NCI-H1105 (cell line): ENCODE measurements at places on chromosomes 11 and 22.

- DNase-seq = no peak
Observed at GRCh38 chr22:45069925-45070324, 60.1 kb upstream of the PHF21B start.

- no peak for DNase-seq
Observed at GRCh38 chr11:93700830-93701229, 39.3 kb downstream of the CEP295 start.

- DNase-seq = peak; percentile 1
Observed at GRCh38 chr22:45399712-45400445, 13.5 kb downstream of the SMC1B start.

DNA sequence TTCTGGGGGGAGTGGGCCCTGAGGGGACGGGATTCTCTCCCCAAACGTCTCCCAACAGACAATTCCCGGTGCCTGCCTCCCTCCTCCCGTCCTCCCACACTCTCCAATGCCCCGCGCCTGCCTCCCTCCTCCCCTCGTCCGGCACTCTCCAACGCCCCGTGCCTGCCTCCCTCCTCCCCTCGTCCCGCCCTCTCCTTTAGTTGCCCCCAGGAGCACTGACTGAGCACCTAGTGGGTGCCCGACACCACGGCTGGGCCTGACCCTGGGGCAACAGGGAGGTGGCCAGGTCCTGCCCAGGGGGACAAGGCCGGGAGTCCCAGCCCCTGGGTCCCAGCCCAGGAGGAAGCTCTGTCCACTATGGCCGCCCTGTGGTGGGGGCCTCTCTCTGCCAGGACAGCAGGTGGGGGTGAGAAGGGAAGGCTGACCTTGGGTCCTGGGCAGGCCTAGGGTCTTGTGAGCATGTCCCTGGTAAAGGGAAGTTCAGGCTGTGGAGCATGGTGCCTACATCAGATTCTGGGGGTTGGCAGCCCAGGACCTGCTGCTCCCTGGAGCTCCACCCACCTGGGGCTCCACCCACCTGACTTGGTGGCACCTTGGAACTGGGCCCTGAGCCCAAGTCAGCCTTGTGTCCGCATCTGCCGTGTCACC, 942.3 kb downstream of the BRD1 start:
- DNase-seq = no peak

DNA sequence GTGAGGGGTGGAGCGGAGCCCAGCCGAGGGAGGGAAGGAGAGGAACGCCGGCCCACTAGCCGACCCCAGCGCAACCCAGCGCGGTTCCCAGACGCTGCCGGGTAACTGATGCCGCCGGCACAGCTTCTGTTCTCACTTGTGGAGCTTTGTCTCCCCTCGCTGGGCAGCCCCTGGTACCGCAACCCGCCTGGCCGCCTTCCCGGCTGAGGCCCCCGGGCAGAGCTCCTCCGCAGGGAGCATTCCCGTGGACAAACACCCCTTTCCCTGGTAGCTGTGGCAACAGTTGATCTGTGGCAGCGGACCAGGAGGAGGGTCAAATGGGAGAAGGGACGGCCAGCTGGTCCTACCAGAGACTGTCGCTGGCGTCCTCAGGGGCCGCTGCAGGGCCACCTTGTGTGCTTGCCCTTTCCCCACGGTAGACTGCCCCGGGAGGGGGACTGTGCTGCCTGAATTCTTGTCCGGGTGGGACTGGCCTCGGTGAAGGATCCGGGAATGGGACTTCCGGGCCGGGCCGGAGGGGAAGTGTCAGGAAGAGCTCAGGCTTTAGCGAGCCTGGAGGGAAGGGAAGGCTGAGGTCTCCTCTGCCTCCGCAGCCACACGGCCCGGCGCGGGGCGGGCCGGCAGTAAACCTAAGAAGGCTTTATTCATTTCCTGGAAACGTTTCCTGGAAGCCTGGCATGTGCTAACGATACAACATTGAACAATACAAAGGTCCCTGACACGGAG, 468.0 kb downstream of the OPCML start:
- peak; percentile 90 for DNase-seq

- DNase-seq = no peak
Observed at GRCh38 chr11:43686207-43686606, 5.7 kb downstream of the HSD17B12 start.

DNA sequence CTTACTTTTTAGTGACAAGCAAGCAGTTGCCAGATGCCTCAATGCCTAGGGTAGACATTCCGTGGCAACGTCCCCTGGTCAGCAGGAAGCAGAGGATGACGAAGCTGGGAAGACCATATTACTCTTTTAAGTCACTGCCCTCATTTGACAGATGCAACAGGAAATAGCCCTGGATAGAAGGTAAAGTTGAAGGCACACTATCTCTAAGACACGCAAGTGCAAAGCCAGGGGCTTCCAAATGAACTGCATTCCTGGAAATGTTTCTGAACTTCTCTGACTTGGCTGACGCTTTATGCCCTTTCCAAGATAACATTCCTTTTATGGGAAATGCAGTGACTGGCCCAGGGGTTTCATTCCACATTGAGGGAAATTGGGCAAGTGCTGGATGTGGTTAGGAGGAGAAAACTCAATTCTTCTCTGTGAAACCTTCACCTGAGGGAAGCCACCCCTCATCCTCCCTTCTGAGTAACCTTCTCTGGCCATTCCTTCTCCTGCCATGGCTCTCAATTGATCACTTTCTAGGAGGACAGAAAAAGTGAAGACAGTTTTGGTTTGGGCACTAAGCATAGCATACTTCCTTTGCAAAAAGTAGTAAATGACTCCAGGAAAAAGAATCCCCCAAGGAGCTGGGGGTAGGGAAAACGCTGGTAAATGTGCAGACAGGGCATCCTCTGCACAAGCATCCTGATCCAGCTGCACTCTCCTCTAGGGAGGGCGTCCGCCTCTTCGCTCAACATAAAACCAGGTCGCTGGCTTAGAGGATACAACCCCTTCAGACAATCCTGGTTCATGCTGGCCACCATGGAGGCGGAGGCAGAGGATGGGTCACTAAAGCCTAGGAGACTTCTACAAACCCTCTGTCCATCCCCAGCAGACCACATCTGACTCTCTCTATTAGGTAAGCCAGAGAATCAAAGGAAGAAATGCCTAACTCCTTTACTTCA, 14.5 kb downstream of the PCSK7 start:
- no peak for DNase-seq

DNA sequence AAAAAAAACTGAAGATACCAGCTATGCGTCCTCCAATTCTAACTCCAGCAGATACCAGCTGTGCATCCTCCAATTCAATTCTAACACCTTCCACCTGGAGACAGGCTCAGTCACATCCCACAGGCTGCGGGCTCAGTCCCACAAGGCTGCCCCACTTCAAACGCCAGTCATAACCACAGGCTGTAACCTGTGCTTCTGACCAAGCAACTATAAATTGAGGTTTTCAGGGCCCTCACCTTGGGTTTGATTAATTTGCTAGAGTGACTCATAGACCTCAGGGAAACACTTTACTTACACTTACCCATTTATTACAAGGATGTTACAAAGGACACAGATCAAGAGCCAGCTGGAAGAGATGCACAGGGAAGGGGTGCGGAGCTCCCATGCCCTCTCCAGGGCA, 32.4 kb upstream of the MSANTD2 start:
- DNase-seq = no peak

DNA sequence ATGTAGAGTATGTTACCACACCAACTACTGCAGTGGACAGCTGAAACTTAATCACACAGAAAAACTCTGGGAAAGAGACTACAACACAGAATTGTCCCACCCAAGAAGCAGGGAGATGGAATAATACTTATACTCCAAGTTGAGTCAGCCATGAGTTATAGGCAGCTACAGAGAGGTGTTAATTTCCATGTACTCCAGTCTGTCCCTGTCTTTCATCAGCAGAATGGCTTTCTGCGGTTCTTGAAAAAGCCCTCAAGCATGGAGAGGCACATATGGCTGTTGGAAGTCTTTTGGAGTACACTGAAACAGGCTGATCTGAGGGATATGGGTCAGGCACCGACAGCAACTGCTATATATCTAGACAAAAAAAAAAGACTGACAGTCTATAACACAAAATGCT, 219.5 kb downstream of the DLG2 start:
- no peak for DNase-seq

DNA sequence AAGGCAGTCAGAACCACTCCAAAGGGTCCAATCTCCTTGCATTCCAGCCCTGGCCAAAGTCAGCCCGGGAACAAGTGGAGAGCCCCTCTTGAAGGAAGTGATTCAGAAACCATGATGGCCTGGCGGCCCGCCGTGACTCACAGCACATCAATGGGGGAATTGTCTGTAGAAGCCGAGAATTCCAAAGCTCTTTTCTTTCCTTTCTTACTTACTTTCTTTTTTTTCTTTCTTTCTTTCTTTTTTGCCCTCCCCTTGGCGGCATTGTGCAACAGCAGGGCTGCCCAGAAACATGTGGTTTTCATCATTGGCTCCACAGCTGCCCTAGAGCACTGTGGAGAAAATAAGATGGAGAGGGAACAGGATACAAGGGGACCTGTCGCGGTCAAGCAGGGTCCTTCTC, 140.2 kb upstream of the TIMP3 start:
- DNase-seq = no peak

DNA sequence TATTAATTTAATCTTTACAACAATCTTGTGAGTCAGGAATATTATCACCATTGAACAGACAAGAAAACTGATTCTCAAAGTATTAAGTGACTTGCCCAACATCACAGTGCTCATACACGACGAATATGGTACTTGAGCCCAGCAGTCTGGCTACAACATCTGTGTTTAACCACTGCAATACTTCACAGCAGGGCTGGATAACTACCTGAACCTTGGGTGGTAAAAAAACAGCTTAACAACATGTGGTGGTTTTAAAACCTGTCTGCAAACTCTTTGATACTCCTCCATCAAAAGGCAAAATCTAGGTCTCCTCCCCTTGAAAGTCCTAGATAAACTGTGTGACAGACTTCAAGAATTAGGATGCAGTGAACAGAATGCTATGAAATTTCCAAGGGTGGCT, 424.6 kb upstream of the CADM1 start:
- no peak for DNase-seq

GRCh38 chr22:49774499-49775151, 53.0 kb downstream of the BRD1 start:
- no peak for DNase-seq

DNA sequence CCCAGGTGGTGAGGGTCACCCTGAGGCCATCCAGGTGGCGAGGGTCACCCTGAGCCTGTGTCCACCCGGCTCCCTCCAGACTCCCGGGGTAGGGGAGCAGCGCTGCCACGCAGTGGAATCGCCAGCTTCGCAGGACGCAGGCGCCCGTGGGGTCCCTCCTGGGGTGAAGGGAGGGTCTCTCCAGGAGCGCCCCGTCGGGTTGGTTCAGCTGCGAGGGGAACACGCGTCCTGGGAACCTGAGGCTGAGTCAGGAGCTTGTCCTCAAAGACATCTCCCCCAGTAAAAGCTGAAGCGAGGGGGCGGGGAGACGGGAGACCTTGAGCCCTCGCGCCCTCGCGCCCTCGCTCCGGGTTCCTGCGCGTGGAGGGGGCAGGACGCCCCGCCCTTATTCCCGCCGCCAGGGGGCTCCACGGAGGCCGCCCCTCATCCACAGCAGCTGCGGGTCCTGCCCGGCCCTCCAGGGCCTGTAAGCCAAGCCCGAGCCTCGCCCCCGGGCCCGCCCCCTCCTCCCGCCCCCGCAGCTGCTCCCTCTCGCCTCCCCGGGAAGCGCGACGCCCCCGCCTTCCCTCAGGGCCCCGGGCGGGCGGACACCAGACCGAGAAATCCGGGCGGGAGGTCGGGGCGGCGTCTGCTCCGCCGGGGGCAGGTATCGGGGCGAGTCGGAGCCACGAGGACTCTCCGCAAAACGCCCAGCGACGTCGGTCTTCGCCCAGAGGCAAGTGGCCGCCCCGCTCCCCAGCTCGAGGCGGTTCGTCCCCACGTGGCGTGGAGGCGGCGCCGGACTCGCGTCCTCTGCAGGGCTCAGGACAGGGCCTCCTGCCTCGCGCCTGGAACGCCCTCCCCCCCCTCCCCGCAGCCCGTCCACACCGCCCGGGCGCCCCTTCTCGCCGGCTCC, 22.8 kb downstream of the PIM3 start:
- no peak for DNase-seq

- DNase-seq = no peak
Observed at GRCh38 chr11:12704049-12704448, 29.8 kb downstream of the TEAD1 start.

DNA sequence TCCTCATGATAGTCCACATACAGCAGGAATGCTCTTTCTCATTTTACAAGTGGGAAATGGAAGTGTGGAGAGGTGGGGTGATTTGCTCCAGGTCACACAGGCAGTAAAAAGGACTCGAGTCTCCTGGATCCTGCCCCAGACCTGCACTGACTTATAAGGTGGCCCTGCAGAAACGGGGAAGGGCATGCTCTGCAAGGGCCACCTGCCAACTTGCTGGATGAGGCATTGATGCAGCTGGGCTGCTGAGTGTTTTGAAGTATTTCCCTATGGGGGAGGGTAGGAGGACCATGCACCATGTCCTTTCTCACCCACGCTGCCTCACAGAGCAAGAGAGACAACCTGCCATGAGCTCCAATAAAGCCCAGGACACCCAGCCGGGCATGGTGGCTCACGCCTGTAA, 36.9 kb downstream of the OR6Q1 start:
- no peak for DNase-seq

DNA sequence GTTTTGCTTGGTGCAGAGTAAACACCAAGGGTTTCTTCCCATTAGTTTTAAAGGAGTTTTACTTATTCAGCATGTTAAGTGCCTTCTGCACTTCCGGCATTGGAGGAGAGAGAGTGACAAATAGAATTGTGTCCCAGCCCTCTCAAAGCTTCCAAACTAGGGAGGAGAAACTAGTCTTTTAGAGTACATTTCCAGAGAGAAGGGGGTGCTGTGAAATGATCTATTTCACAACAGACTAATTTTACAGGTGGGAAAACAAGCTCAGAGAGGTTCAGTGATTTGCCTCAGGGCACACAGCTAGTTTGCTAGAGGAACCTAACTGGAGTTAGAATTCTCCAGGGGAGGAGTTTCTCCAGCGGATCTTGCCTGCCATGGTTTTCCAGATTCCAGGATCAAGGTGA, 12.6 kb downstream of the MPST start:
- no peak for DNase-seq

GRCh38 chr11:134741453-134742223, 329.6 kb upstream of the B3GAT1 start:
- no peak for DNase-seq

DNA sequence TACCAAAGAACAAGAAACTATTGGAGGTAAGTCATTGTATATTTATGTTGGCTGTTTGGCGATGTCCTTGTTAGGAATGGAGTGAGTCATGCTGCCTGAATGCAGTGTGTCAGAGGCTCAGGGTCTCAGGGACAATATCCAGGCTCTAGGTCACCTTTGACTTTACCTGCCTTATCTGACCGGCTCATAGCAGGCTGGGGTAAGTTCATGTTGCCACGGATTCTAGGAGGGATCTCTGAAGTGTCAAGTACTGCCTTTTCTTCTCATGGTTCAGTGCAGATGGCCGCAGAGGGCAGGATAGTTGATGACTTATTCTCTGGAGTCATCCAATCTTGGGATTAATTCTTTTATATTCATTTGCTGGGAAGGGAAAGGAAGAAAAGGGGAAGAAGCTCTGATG, 53.2 kb downstream of the SPON1 start:
- no peak for DNase-seq

DNA sequence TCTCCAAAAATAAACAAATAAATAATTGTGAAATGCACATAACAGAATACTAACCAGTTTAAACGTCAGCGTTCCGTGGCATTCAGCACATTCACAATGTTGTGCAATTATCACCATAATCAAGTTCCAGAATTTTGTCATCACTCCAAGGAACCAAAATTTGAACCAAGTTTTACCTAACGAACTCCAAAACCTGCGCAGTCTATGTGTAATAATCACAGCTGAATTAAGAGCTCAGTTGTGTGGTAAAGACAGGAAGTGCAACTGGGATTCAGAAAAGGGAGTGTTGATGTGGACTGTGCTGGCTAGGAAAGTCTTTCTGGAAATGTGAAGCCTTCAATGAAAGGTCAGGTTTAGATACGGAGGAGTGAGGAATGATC, 5.4 kb upstream of the MCAM start:
- DNase-seq = no peak

GRCh38 chr11:115054570-115055538, 376.5 kb downstream of the NXPE2 start:
- DNase-seq = no peak
